Glomerular endothelial cell (primary cell): ENCODE measurements at places on chromosomes 2 and 18. TPM values are rescaled to one million over a fixed set of nuclear protein-coding genes. Genes with fewer than 3 reads are reported as not detected.
A peak's percentile ranks its signal among the peaks of the same experiment; 100 is the strongest.

DNA sequence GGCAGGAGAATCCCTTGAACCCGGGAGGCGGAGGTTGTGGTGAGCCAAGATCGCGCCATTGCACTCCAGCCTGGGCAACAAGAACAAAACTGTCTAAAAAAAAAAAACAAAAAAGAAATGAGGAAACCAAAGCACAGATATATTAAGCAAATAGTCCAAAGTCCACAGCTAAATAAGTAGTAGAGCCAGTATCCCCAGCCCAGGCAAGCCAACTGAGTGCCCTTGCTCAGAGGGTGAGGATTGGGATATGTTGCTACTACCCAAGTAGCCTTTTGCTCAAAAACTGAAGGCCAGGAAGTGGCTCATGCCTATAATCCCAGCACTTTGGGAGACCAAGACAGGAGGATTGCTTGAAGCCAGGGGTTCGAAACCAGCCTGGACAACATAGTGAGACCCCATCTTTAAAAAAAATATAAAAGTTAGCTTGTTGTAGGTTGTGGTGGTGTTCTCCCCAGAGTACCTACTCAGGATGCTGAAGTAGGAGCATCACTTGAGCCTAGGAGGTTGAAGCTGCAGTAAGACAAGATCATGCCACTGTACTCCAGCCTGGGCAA, 5.4 kb downstream of the CFAP36 start:
- DNase-seq = no peak

The SEMA4C gene
- 15.2 and 31.9 TPM in 2 replicates for total RNA-seq

- DNase-seq = no peak
Measured at GRCh38 chr2:161424891-161425727, 9.0 kb downstream of the TBR1 start.

DNA sequence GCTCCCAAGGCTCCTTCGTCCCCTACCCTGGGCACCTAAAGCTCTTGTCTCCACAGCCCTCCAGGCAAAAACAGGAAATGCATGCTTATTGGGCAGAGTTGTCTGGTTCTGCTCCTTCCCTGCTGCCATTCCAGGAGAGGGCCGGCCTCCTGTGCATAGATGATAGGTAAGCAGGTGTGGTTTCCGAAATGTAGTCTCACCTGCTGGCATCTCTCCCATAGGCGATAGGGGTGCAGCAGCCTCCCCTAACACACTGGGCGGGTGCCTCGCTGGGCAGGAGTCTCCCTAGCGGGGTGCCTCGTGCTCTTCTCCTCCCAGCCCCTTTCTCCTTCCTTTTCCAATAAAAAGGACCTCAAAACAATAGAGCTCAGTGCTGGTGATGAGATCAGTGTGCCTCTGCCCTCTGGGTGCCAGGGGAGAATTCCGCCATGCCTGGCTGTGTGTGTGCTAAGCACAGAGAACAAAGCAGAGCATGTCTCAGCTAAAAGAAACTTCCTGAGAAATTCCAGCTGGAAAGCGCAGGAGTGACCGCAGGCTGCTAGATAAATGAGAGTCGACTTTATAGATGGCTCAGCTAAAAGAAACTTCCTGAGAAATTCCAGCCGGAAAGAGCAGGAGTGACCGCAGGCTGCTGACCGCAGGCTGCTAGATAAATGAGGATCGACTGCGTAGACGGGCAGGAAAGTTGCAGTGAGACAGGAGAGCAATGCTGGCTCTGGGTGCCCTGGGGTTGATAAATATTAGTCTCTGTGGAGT, 11.3 kb upstream of the PXDN start:
- DNase-seq = no peak

The CMPK2 gene
- 6.2 and 36.6 TPM in 2 replicates for total RNA-seq

- no peak for DNase-seq
Measured at GRCh38 chr2:211423018-211423417, 866.6 kb downstream of the CPS1 start.

DNA sequence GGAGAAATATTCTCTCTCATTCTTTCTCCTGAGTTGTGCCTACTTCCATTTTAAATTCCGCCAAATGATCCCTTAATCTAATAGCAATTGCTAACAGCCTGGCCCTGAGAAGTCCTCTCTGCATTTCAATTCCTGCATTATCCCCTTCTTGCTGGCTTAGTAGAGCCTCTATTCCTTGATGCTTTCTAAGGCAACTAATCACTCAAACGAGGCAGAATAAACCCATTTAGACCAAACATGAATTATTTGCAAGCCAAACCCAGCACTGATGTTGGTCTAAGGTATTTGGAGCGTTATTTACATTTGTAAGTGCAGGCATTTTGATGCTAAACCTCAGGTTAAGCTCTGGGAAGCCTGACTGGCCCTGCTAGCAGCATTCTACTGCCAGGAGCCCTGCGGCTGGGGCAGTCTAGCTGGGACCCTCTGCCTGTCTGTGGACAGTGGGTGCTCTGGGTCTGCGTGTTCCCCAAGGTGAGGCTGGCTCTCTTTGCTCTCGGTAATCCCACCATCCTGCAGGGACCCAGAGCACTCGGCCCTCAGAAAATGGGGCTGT, 173.1 kb upstream of the HS6ST1 start:
- no peak for DNase-seq

DNA sequence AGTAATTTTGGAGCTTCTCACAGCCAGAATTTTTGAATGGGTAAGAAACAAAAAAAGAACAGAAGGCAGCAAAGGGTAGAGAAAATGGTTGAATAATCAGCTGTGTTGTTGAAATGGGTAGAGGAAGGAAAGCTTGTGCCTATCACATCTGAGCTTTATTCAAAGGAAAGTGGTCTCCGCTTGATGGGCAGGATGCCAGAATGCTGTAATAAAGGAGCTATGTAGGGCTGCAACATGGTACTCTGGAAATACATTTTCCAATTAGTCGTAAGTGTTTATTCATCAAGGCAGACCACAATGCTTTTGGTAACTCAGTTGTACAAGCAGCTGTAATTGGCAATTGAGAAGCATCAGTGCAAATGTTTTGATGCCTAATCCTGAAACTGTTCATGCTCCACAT, 196.9 kb downstream of the ICOS start:
- DNase-seq = no peak

DNA sequence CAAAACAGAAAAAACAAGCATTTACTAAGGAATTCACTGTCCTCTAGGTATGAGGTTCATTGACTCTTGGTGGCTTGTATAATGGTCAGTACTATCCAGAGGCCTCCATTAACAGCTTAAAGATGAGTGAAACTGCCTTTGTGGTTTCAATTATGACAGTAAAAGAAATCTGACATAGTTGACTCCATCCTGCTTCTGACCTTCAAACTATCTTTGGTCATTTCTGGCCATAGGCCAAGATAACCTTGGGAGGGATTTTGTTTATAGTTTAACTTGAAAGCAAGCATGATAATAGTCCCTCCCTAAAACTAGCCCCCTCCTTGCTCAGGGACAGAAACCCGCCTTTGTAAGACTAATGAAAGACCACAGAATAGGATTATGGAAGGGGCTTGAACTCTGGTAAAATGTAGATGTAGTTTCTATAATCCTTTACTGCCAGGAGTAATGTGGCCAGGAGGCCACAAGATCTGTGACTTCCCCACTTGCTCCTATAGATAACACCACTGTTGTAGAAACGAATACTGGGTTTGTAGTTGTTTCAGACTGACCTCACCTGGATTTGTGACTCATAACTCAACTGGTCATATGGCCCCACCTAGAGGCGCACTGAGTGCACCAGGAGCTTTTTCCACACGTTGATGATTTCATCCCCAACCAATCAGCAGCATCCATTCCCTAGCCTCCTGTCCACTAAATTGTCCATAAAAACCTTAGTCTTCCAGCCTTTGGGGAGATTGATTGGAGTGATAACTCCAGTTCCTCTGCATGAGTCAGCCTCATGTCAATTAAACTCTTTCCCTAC, 8.6 kb upstream of the PLEKHM3 start:
- DNase-seq = peak; percentile 25

DNA sequence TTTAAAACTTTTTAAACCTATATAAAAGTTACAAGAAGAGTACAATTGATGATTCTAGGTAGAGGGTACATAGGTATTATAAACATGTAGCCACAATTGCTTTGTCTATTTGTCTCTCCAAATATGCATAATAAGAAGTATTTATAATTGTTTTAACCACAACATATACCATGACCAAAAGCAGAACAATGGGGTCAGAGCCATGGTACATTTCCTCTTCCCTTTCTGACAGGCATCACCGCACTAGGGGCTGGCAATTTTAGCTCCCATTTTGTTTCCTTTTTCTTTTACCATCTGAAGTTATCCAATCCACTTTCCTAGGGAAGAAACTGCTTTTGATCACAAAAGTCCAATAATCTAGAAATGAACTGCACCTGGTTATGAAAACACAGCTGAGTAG, 49.3 kb downstream of the TMX3 start:
- DNase-seq = no peak

The EMILIN2 gene
- 9.9 and 11.3 TPM in 2 replicates for total RNA-seq

GRCh38 chr2:3292416-3292815, 85.2 kb downstream of the EIPR1 start:
- DNase-seq = no peak

- no peak for DNase-seq
Measured at GRCh38 chr2:68946117-68946516, 6.6 kb downstream of the GKN2 start.

The ZNF532 gene
- total RNA-seq = 74.3 and 84.8 TPM in 2 replicates
